ENCODE measurements at places on chromosomes 6 and 20.

DNA sequence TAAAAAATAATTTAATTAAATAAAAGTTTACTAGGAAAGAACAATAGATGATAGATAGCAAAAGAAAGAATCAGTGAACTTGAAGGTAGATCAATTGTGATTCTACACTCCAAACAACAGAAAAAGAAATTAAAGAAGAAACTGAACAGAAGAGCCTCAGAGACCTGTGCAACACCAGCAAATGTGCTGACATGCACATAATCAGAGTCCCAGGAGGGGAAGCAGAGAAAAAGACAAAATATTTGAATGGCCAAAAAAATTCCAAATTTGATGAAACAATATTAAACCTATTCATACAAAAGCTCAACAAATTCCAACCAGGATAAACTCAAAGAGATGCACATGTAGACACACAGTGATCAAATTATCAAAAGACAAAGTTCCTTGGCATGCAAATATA is 267.5 kb upstream of the OPRM1 start:
- DNase-seq = no peak

DNA sequence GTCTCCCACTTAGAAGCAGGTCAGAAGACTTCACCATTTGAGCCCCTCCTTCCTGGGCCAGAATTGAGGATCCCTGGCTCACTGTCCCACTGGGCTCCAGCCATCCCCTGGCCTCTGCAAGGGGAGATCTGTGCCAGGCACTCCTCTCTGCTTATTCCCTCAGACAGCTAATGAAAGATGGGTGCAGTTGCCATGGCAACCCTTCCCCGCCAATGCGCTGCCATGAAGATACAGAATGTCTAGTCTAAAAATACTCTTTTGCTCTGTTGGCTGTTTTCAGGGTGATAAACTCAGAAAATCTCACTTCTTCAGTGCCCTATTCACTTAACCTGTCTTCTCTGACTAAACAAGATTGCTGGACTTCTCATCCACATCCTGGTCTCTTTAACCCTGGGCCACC is 13.6 kb upstream of the TTLL2 start:
- no peak for DNase-seq

DNA sequence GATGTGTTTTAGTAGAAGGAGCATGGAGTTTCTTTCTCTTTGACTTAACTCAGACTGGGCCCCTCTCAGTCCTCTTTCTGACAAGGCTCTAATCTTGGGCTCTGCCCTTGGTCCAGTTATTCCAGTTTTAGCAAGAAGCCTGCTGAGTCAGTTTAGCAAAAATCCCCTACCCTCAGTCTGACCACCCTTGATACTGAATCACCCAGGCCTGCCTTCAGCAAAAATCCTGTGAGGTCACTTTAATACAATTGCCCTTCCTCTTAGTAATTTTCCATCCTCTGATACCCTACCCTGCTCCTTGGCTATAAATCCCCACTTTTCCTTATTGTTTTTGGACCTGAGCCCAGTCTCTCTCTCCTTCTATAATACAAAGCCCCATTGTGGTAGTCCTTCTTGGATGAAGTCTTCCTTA is 326.7 kb upstream of the NOX3 start:
- DNase-seq = no peak

- DNase-seq = no peak
Observed at GRCh38 chr6:89197141-89197540, 20.0 kb downstream of the GABRR1 start.

- no peak for DNase-seq
Observed at GRCh38 chr6:34459899-34460593, 5.8 kb upstream of the PACSIN1 start.

- DNase-seq = peak; percentile 55
Observed at GRCh38 chr6:90413867-90414266, 117.2 kb upstream of the BACH2 start.

GRCh38 chr20:50559149-50559548 is 49.0 kb downstream of the PTPN1 start:
- no peak for DNase-seq

DNA sequence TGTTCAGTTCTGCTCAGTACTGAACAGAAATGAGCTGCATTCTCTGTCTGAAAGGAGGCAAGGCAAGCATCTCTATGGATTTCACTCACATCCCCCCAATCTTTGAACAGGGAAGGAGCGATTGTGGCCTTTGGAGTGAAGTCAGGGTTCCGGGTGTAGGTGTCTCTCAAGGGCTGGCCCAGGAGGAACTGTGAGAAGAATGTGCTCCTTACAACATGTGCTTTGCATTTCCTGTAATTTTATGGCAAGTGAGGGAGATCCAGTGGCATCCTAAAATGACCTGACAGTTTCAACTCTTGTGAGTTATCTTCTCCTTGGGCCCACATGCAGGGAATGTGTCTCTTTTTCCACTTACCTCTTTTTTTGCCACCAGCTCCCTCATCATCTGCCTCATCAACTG is 63.0 kb upstream of the RIN2 start:
- no peak for DNase-seq

- no peak for DNase-seq
Observed at GRCh38 chr20:64031822-64032314, 4.1 kb upstream of the C20orf204 start.

DNA sequence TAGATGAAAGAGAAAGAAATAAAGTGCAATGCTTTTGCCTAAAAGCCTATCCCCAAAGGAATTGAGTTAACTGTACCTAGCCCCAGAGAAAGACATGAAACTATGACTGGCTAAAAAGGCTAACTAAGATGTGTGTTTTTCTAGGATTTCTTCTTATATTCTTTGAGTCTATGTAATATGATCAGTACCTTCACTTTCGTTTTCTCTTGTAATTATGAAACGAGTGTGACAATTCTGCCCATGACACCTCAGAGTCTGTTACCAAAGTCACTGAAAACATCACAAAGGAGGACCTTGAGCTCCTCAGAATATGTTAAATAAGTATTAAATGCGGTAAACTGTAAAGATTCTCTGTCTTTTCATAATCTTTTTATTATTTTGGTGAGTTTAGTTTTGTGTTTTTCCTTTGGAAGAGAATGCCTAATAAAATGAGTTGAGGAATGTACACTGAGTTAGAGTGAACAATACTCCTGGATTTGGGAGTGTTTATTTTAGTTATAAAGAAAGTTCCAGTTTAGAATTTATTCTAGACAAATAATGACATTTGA is 141.3 kb downstream of the FUT9 start:
- DNase-seq = no peak

GRCh38 chr6:48486876-48487275 is 375.9 kb upstream of the PTCHD4 start:
- no peak for DNase-seq

- DNase-seq = no peak
Observed at GRCh38 chr20:50218987-50219435, 28.4 kb downstream of the CEBPB start.

- DNase-seq = no peak
Observed at GRCh38 chr6:129124347-129124746, 241.4 kb downstream of the LAMA2 start.

Measured in stimulated activated CD8-positive, alpha-beta memory T cell treated with anti-CD3 and anti-CD28 coated beads, Interleukin-7, amount 100 ng/mL, for 24 hours (primary cell).